ENCODE measurements at places on chromosomes 5 and 9.

- peak; percentile 77 for DNase-seq
These were observed 21.7 kb downstream of the CXXC5 start for GRCh38 chr5:139669662-139670368.

DNA sequence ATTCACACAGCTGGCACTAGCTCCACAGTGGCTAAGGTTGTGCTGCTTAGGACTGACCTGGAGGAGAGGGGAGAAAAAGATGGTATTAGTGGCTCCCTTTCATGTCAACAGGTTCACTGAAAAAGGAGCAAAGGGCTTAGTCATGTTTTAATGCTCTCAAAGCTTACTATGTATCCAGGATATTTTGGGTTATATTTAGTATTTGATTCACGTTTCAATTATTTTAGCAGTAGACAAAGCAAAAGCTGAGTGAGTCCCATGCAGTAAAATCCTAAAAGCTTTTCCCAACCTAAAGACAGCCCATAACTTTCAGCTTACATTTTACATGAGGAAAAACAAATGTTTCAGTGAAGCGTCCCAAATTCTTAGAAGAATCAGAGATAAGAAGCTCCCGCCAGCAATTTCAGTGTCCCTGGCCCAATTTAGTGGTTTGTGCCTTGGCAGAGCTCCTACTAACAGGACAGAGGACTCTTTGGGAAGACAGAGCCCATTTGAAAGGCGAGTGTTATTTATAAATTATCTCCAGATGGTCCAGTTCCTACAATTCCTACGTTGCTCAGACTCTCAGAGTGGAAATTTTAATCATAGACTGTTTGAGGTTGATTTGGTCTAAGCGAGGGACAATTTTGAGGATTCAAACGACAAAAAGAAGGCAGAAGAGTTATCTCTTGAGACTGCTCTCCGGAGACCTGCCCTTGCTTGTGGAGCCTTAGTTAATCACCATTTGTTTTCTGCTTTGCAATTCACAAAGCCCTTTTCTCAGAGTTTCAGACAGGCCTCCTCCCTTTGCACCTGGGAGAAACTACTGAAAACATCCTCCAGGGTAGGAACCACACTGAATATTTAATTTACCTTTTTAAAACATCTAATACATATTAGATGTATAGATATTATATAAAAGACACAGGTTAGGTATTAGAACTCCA lies 225.0 kb upstream of the ANKRD55 start:
- no peak for DNase-seq

DNA sequence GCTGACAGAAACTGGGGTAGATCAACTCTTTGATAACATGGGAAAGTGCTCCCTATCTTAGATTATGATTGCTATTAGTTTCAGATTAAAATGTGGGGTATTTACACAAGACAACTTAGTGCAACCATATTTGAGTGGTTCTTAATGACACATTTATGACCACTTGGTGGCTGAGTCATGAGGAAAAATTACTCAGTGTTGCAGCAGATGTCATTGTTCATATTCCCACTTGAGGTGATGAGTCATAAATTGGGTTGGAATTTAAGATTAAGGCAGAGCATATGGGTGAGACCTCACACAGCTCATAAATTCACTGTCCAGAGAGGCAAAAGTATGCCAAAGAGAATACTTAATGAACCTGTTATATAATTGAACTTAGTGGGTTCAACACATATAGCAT lies 408.3 kb downstream of the DMRT2 start:
- DNase-seq = no peak

DNA sequence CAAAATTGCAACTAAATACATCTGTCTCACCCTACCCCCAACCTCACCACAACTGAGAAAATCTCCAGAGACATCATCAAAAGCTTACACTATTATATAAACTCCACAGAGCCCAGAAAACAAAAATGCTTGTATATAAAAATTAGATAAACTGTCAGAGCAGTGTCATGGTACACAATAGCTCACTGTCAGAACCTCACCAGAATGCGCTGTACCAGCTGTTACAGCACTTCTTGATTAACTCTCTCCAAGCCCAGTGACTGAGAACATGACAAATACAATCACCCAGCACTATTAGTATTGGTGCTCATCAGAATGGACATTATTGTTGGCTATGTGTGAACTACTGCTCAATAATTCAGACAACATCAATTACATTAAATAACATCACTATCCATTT lies 65.7 kb downstream of the ZDHHC21 start:
- no peak for DNase-seq

DNA sequence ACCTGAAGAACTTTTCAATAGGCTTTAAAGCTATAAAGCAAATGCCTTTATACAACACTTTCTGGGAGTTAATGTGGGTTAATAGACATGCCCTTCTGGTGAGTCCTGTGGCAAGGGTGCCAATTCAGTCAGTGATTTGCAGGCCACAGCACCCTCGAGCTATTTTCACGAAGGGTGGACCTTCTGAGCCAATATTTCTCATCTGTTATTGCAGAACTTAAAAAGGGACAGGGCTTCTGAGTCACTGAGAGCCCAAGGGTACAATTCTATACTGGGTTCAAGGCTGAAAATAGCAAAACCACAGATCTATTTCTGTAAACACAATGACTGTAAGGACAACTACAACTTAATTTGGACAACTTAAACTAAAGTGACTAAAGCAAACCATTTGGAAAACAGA lies 92.8 kb downstream of the GABRG2 start:
- no peak for DNase-seq

GRCh38 chr5:10339058-10339811 lies 14.3 kb upstream of the MARCHF6 start:
- no peak for DNase-seq

- no peak for DNase-seq
These were observed 160.8 kb downstream of the MCTP1 start for GRCh38 chr5:95124101-95124500.

- DNase-seq = no peak
These were observed 228.9 kb upstream of the IRX4 start for GRCh38 chr5:2111569-2112105.

GRCh38 chr5:151463137-151464029 lies 16.0 kb downstream of the SLC36A1 start:
- DNase-seq = no peak

DNA sequence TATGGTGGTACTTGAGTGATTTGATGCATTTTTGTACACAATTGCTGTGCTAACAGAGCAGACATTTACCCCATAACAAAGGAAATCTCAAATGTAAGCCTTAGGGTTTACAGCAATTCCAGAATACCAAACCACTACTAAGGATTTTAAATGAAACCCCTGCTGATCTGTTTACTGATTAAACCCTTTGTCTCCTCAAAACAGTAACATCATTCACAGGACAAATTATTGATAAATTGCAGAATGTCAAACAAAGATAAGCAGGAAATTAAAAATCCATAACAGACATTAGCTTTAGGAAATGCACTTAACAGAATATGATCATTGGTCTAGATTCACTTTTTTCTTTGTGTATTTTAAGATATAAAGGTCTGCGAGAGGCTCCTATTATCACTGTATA lies 1016.4 kb upstream of the DMAC1 start:
- DNase-seq = no peak

- DNase-seq = no peak
These were observed 292.0 kb downstream of the NSG2 start for GRCh38 chr5:174337276-174338184.

- DNase-seq = no peak
These were observed 341.2 kb upstream of the WWC1 start for GRCh38 chr5:167950126-167950721.

- no peak for DNase-seq
These were observed 261.2 kb upstream of the FAM174A start for GRCh38 chr5:100273846-100274580.

GRCh38 chr5:107517185-107518033 lies 153.3 kb downstream of the EFNA5 start:
- no peak for DNase-seq

GRCh38 chr5:54304040-54304439 lies 6.3 kb downstream of the ARL15 start:
- no peak for DNase-seq

- DNase-seq = no peak
These were observed 41.3 kb downstream of the LRSAM1 start for GRCh38 chr9:127492616-127493015.

DNA sequence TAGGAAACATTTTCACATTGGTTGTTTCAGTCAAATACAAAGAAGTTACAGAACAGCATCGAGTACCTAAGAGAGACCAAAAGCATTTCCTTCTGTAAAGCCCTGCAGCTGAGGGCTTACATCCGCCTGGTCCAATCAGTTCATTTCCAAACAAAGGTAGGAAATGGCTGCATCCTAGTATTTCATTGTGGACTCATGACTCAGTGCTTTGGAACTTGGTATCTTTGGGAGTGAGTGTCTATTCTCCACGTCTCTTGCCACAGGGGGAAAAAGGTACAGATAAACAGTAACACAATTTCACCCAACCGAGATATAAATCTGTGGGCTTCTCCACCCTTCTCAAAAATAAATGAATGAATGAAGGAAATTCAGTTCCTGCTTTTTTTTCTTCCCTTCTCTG lies 75.4 kb downstream of the NFIB start:
- no peak for DNase-seq

DNA sequence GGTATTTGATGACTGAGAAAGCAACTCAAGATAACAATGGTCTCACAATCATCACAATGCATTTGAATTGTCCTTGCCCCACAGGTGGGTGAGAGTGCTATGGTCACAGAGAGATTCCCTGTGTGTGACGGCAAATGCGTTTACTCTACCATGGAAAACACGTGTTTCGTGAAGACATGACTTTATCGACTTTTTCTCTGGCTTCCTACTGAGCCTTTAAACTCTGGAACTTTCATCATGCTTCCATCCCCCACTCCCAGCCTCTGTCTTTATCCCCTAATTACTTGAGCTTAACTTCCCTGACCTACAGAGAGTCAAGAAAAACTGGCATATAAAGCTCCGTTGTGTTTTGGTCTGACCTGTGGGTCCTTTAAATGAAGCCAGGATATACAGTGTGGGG lies 414.1 kb upstream of the CLINT1 start:
- DNase-seq = no peak

DNA sequence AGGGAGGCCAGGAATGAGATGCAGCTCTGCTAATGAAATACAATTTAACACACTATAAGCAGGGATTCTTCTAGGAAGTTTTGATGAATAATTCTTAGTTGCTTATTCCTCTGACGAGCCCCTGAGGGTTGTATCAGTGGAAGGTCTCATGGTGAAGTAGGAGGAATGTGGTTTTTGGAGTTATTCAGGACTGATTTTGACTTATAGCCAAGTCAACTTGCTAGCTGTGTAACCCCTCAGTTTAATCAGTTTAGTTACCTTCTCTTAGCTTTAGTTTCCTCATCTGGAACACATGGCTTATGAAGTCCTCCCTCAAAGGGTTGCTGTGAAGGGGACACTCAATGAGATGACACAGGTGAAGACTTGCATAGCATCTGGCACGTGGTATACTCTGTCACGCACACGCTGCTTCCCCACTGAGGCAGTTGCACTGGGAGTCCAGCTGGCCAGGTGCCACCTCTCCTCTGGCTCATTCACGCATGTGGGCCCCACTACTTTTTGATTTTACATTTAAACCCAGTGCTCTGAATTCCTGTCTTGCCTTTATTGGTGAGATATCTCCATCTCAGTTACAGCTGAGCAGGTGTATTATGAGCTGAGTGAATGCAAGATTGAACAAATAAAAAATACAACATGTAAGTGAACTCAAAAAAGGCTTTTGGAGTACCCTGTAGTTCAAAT lies 415.0 kb downstream of the ARHGEF28 start:
- no peak for DNase-seq

- no peak for DNase-seq
These were observed 105.3 kb upstream of the COL5A1 start for GRCh38 chr9:134536101-134536900.

DNA sequence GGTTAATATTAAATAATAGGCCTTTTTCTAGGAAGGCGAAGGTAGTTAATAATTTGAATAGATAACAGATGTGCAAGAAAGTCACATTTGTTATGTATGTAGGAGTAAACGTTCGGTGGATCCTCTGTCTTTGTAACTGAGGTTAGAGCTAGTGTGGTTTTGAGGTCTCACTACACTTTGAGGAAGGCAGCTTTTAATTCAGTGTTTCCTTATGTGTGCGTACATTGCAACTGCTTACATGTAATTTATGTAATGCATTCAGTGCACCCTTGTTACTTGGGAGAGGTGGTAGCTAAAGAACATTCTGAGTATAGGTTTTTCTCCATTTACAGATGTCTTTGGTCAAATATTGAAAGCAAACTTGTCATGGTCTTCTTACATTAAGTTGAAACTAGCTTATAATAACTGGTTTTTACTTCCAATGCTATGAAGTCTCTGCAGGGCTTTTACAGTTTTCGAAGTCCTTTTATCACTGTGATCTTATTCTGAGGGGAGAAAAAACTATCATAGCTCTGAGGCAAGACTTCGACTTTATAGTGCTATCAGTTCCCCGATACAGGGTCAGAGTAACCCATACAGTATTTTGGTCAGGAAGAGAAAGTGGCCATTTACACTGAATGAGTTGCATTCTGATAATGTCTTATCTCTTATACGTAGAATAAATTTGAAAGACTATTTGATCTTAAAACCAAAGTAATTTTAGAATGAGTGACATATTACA lies 45.7 kb downstream of the TGFBR1 start:
- DNase-seq = no peak

DNA sequence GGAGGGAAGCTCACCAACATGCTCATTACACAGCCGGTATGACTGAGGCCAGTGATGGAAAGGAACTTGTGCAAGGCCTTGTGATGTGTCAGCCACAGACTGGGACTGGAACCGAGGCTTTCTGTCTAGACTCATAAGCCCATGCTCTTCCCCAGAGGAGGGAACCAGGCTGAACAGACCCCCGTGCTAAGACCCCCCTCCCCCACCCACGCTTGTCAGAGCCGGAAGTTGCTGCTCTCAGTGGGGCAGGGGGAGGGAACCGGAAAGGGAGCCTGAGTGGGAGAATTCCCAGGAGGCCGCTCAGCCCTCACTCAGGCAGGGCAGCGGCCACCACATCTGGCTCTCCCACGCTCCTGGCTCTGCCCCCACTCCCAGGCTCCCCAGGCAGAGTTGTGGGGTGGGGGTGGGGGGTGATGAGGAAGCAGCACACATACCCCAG lies 4.1 kb upstream of the PDGFRB start:
- peak; percentile 72 for DNase-seq

- no peak for DNase-seq
These were observed 119.6 kb upstream of the COL5A1 start for GRCh38 chr9:134521817-134522501.

- no peak for DNase-seq
These were observed 1.5 kb downstream of the PCSK1 start for GRCh38 chr5:96431376-96432187.

GRCh38 chr5:28862137-28862859 lies 1823.9 kb upstream of the CDH9 start:
- DNase-seq = no peak

- DNase-seq = no peak
These were observed 40.1 kb downstream of the SLC36A1 start for GRCh38 chr5:151487544-151487943.

- no peak for DNase-seq
These were observed 24.0 kb upstream of the KLF9 start for GRCh38 chr9:70438341-70438928.

Data from right kidney (tissue), 9 donors.